Activated CD8-positive, alpha-beta memory T cell treated with anti-CD3 and anti-CD28 coated beads for 24 hours (primary cell): ENCODE measurements at places on chromosomes 13 and 19.
A peak's percentile ranks its signal among the peaks of the same experiment; 100 is the strongest.

GRCh38 chr19:6710273-6711077 is 10.0 kb downstream of the C3 start:
- DNase-seq: no peak

- no peak for DNase-seq
Measured at GRCh38 chr13:25886438-25887214, 165.2 kb downstream of the SHISA2 start.

- no peak for DNase-seq
Measured at GRCh38 chr13:36490055-36490454, 57.8 kb downstream of the CCNA1 start.

- DNase-seq: peak; percentile 67
Measured at GRCh38 chr19:49362048-49362928, at the start of gene TEAD2. Gene TEAD2 (minus strand): TSS chr19:49362416. CDS start chr19:49360075, 2,341 bp downstream.

GRCh38 chr13:64753233-64754000 is 2476.7 kb downstream of the PCDH9 start:
- DNase-seq: no peak

DNA sequence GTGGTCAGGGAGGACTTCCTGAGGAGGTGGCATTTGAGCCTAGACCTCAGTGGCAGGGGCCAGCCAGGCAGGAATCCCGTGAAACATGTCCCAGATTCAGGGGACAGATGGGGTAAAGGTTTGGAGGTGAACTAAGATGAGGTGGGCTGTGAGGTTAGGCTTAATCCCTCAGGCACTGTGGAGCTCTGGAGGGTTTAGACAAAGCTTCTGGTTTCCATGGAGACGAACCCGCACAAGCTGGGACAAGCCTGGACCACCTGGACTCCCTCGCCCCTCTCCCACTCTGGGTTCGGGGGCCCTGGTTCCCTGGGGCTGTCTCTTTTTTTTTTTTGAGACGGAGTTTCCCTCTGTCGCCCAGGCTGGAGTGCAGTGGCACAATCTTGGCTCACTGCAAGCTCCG is 15.7 kb downstream of the TJP3 start:
- no peak for DNase-seq
